ENCODE measurements at places on chromosomes 16 and 17.
A peak's percentile ranks its signal among the peaks of the same experiment; 100 is the strongest.

- DNase-seq, result no peak
Observed at GRCh38 chr17:72542317-72542716, 421.5 kb downstream of the SOX9 start.

GRCh38 chr16:70713824-70714223 is 28.0 kb upstream of the MTSS2 start:
- DNase-seq, result no peak

GRCh38 chr17:49285716-49286115 is 55.1 kb upstream of the PHOSPHO1 start:
- no peak for DNase-seq

GRCh38 chr17:8003594-8004181 is 1.3 kb downstream of the GUCY2D start:
- DNase-seq, result no peak

DNA sequence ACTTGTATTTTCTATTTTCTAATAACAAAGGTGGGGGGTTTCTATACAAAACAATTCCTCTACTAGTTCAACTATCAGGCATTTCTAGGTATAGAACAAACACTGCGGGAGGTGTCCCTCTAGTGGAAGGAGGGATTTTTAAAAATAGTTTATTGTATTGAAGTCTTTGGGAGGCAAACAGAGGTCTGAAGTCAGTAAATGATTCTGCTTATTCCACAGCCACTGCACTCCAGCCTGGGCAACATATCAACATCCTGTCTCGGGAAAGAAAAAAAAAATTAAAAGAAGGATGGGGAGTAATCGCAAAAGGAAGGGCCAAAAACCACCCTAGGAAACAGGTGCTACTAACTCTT is 648 bp upstream of the ERCC4 start:
- no peak for DNase-seq

- DNase-seq, result no peak
Observed at GRCh38 chr17:71699907-71700306, 420.9 kb upstream of the SOX9 start.

GRCh38 chr16:73315645-73316044 is 267.7 kb upstream of the ZFHX3 start:
- DNase-seq, result no peak

DNA sequence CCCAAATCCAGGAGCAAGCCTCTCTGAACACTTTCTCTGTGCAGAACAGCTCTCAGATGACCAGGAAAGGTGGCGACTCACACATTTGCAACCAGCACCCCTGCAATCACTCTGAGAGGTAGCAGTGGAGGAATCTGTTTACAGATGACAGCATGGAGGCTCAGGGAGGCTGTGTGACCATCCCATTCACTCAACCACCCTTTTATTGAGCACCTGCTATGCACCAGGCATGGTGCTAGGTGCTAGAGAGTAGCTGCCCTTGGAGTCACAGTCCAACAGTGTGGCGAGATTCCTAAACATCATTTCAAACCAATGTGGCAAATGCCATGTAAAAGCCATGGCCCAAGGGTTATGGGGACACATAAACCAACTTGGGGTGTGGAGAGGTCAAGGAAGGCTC is 1.5 kb upstream of the ITGB4 start:
- no peak for DNase-seq

- no peak for DNase-seq
Observed at GRCh38 chr16:50864386-50864785, 122.5 kb downstream of the CYLD start.

DNA sequence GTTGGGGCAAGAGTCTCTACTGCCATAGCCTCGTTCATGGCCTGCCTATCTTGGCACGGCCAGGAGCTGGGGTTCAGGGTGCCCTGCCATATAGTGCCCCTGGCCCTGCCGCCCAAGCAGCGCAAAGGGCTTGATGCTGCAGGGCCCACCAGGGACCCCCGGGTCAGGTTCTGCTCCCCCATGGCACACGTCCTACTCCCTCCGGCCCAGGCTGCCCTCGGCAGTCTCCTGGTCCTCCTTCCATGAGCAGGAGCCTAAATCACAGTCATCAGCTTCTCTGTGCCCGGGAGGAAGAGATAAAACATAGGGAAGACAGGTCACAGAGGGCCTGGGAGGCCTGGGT is 55.9 kb upstream of the MTSS2 start:
- no peak for DNase-seq

DNA sequence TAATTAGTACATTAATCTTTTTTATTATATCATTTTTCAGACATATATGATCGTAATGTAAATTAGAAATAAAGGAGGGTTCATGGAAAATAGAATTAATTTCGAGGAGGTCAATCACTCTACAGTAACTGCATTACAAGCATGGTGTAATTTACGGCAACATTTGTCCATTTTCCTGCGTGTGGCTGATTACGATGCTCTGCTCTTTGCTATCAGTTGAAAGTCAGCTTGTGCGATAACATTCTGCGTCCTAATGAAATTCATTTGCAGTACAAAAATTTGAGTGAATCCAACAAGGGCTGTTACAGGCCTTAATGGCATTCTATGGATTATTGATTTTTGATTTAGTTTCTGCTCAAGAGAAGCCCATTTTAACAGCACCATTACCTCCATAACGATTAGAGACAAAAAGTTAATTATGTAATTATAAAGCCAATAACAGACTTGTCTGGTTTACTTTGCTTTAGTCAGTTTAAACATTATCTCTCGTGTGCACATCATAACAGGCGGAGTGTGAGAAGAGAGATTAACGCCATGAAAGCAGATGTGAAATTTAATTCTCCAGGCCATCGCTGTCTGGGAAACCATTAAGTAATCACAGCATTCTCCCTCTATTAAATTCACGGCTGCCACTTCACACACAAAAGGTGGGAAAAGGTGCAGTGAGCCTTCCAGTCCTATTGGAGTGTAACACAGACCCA is 256.4 kb upstream of the IRX3 start:
- no peak for DNase-seq

DNA sequence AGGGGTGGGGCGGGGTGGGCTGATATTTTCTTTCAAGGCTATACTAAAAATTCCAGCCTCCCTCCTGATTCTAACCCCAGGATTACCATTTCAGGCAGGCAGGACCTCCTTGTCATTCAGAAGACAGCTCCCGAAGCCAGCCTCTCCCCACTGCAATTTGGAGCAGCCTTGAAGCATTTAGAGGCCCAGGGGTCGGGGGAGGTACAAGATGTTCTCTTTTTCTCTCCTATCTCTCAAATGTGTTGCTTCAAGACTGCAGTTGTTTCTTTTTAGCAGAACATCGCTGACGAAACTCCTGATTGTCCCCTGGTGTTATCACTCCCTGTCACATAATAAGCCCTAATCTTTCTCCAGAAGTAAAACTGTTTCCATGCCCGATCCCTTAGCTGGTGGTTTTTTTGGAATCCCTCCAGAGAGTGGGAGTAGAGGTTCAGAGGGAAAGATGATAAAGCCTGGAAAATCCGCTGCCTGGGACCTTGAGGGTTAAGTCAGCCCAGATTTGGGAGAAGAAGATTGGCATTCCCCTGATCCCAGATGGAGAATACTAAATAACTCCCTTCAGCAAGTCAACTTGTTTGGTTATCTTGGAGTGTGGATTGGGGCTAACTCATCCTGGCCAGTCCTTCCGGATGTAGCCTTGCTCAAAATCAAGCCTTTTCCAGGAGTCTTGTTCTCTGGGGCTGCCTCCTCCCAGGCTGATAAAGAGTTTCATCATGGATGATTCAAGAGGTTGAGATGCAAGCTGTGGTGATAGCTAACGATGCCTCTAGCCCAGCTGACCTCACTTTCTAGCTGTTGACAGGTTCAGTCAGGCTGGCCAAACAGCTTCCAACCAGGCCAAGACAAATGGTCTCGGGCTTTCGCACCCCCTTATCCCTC is 71.3 kb downstream of the SOX9 start:
- DNase-seq, result no peak

DNA sequence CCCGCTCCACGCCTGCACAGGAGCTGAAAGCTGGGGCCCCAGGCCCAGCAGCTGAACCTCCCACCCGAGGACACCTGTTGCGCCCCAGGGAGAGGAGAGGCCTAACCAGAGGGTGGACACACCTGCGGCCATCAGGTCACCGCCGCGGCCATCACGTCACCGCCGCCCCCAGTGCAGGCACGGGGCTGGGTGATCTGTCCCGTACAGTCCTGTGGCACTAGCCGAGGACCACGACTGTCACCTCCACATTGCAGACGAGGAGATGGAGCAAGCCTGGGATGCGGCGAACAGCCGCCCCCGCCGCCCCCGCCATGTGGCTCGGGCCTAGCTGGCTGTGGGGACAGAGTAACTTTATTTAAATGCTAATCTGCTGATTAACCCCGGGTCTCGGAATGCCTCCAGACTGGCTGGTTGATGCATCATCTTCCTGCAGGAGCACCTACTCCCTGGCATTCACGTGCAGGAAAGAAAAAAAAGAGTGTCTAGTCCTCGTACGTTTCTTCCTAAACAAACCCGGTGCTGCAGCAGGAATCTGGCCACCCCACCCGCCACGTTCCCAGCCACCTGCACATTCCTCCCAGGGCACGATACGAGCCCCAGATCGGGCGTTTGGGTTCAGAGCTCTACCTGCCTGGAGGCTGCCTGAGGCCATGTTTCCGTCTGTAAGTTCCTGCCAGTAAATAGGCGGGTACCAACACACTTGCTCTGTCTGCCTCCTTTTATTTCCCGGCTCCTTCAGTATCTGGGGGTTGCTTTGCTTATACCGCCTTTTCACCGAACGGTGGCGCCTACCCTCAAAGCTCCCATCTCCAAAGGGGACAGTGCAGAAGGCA is 29.9 kb downstream of the PIEZO1 start:
- no peak for DNase-seq

- DNase-seq, result no peak
Observed at GRCh38 chr16:53945996-53946395, 242.0 kb downstream of the FTO start.

- DNase-seq, result no peak
Observed at GRCh38 chr16:3099395-3099731, 269 bp upstream of the ZSCAN10 start.

- DNase-seq, result no peak
Observed at GRCh38 chr17:539066-539465, 175.6 kb downstream of the VPS53 start.

GRCh38 chr17:51463353-51463752 is 203.0 kb downstream of the UTP18 start:
- DNase-seq, result no peak

DNA sequence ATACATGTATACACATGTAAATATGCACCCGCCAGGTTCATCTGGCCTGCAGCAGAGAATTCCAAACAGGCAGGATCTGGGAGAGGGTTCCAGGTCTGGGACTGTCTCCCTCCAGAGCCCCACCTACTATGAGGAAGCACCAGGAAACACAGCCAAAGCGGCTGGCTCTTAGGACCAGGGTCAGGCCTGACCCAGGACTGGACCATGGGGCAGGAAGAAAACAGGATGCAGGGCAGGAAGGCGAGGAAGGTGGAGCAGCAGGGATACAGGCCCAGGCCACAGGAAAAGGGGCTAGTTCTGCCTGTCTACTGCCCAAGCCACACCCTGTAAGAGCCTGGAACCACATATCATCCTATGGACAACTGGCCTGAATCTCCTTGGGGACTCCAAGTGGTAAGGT is 2.2 kb downstream of the HID1 start:
- DNase-seq, result no peak

- no peak for DNase-seq
Observed at GRCh38 chr16:67922221-67922620, 9.4 kb downstream of the CTRL start.

DNA sequence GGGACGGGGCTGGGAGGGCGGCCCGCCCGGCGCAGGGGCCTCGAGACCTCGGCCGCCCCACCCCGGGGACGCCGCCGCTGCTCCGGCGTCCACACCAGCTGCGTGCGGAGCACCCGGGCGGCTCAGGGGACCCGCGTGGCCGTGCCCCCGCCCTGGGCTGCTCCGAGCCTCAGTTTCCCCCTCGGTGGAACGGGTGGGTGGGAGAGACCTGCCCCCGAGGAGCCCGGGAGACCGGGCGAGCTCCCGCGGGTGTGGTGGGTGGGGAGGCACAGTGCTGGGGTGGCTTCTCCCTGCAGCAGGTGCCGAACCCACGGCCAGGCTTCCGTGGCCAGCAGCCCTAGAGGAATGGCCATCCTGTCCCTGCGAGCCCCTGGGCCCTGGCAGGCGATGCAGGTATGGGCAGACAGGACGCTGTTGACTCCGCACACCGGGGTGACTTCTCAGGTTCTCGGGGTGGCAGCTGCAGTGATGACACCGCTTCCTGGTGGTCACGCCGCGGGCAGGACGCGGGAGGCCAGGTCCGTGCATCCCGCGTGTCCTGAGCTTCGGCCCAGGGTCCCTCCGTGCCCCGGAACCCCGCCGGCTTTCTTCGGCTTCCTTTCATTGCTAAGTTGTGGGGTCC is 677 bp downstream of the DEF8 start:
- no peak for DNase-seq

DNA sequence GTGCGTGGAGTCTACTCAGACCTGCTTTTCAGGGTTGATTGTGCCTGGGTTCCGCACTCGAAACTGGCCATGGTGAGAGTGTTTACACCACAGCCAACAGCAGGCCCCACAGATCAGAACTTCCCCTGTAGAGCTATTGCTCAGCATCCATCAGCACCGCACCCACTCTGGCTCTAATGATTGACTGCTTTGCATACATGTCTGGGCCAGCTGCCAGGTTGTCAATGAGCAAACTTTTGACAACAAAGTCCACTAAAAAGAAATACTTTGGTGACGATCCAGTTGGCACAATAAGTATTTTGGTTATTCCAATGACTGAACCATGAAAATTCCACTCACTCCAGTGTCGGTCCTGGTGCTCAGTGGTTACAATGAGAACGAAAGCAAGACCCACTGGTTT is 190.7 kb downstream of the FOXL1 start:
- no peak for DNase-seq

GRCh38 chr17:49229805-49230600 is 584 bp downstream of the PHOSPHO1 start:
- no peak for DNase-seq

DNA sequence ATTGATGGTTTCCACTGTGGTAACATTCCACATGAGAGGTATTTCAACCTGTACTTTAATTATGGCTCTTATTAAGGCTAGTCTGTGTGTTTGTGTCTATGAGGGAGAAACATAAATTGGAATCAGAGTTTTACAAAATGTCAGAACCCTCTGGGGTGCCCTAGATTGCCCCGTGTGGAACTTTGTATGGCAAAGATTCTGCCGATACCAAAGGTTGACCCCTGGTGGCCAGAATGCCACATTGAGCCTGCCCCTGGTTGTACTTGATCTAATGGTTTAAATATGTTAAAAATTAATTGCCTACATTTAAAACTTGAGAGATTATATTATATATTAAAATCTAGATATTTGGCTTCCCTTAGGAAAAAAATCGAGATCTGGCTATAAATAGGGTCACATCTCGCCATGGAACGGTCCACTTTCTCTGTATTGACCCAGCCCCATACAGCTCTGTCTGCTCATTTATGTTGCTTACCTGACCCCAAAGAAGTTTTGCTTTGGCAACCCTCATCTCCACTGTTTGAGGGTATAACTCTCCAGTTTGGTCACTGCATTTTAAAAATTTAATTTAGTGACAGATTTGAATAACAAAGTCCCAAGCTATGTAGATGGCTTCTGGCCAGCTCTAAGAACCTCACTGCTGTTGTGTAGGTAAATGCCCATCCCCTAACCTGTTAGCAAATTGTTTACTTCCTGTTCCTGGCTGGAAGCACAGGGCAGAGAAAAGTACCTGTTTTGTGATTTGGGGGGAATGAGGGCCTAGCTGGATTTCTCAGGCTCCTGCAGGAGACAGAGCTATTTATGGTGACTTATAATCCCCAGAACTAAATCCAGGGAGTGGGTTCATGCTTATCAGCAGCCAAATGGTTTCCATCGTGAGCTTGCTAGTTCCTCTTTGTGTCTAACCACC is 95.0 kb downstream of the PLCG2 start:
- DNase-seq, result peak; percentile 47

Data from left hindlimb (tissue), 1 donor.